Smooth muscle cell of the coronary artery (primary cell): ENCODE measurements at places on chromosomes 3 and 15. TPM values are rescaled to one million over a fixed set of nuclear protein-coding genes. Genes with fewer than 3 reads are reported as not detected.

Gene CP
- 0.38 and 30.1 TPM in 2 replicates for total RNA-seq

Gene LRRC31
- total RNA-seq, result not detected in 2 replicates

Gene UBAP1L
- total RNA-seq, result 0.53 and 0.94 TPM in 2 replicates

Gene TICRR
- 0.35 and 1.1 TPM in 2 replicates for total RNA-seq

Gene C3orf33
- 0.23 and 1.7 TPM in 2 replicates for total RNA-seq

Gene GOLGA8T
- total RNA-seq, result 0.08 TPM in 1 of 2 replicates, not detected in the other

Gene SLC15A2
- total RNA-seq, result 0.15 and 1.3 TPM in 2 replicates

Gene CMTM7
- total RNA-seq, result 3.0 and 9.0 TPM in 2 replicates

Gene ZNF502
- 3.0 and 3.9 TPM in 2 replicates for total RNA-seq

Gene MESP2
- total RNA-seq, result 0.15 and 1.6 TPM in 2 replicates

Gene ZPLD1
- 0.38 TPM in 1 of 2 replicates, not detected in the other for total RNA-seq

Gene LTK
- total RNA-seq, result 0.30 TPM in 1 of 2 replicates, not detected in the other

Gene ATP10A
- total RNA-seq, result 4.4 and 5.5 TPM in 2 replicates

Gene KNL1
- 0.12 and 3.8 TPM in 2 replicates for total RNA-seq

Gene PATL2
- total RNA-seq, result 0.08 and 0.82 TPM in 2 replicates

Gene NAA80
- total RNA-seq, result 0.82 and 1.8 TPM in 2 replicates
